GM23248 (cell line): ENCODE measurements at places on chromosomes 5 and 9.

DNA sequence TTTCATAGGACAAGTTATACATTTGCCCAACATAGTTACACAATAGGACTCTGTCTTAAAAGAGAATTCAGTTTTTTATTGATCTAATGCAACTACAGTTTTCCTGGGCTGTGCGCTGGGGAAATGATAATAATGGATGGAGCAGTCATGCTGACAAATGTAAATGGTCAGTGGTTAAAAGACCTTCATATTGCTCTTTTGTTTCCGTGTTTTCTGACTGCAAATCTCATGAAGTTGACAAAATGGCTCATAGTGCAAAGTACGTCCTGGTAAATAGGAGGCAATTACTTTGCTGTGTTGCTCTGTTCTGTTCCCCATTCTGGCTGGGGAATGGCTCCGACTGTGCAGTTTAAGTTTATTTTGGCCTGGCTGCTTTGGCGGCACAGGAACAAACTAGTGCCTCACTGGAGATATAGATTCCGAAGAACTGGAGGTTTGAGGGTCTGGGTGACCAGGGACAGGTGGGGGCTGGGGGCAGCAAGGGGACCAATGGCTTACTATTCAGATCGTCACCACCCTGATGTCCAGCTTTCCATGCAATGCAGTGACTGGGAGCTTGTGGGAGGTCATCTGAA, 54.3 kb downstream of the PTTG1 start:
- no peaks in the 10 kb centered on the region for H3K27me3 ChIP-seq
- H3K36me3 ChIP-seq: no peaks in the 10 kb centered on the region
- no peak for DNase-seq
- peaks cover 23% of the 10 kb centered on the region for H3K4me1 ChIP-seq

GRCh38 chr5:134769206-134769605, 10.6 kb downstream of the DDX46 start:
- no peak overlapping the region for H3K4me3 ChIP-seq
- peaks cover 62% of the 10 kb centered on the region for H3K36me3 ChIP-seq
- DNase-seq: peak; percentile 56
- H3K27me3 ChIP-seq: no peaks in the 10 kb centered on the region
- H3K4me1 ChIP-seq: no peaks in the 10 kb centered on the region
- no peak overlapping the region for H3K27ac ChIP-seq

GRCh38 chr9:114416906-114417305, 29.1 kb upstream of the AKNA start:
- no peaks in the 10 kb centered on the region; the same call in 1 of the 2 replicates for H3K27me3 ChIP-seq
- H3K4me3 ChIP-seq: no peak overlapping the region
- H3K36me3 ChIP-seq: no peaks in the 10 kb centered on the region
- peaks cover 15% of the 10 kb centered on the region; the same call in 1 of the 2 replicates for H3K4me1 ChIP-seq

GRCh38 chr5:153096381-153096780, 394.1 kb upstream of the GRIA1 start:
- H3K36me3 ChIP-seq: no peaks in the 10 kb centered on the region
- no peaks in the 10 kb centered on the region for H3K4me1 ChIP-seq
- no peaks in the 10 kb centered on the region for H3K27me3 ChIP-seq
- no peak overlapping the region for H3K4me3 ChIP-seq
- H3K27ac ChIP-seq: no peak overlapping the region

DNA sequence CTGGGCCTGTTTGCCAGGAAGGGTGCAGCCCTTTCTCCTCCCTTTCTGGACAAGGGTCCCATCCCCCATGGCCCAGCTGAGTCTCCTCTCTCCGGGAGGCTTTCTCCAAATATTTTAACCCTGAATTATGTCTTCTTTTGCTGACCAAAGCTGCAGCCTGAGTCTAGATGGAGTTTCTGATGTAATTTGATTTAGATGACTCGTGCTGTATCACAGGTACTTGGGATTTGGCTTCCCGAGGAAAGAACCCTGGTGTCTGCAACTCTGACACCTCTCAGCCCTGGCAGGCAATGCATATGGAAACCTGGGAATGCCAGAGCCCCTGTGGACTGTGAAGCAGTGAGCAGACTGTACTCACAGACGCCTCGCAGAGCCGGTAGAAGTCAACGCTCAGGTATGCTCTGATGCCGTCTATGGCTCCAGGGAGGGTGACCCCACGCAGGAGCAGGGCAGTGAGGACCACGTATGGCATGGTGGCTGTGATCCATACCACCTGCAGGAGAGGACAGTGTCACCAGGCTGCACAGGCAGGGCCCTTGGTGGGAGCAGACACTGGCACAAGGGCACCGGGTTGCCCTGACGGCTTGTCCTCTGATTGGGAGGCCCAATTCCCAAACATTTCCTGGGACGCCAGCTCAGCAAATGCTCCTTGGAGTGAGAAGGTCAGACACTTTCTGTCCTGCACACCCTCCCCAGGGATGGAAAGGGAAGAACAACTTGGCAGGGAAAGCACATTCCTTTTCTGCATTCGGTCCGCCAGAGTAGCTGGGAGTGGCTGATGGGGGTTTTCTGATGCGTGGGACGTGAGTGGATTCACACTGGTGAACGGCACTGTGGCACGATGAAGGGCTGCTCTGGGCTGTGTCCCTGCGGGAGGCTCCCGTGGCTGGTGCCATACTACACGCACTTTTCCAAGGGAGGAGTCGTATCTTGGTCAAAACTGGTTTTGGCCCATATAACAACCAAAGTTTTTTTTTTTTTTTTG, 24.7 kb downstream of the SLC6A3 start:
- H3K27me3 ChIP-seq: no peaks in the 10 kb centered on the region
- H3K4me3 ChIP-seq: no peak overlapping the region
- H3K27ac ChIP-seq: no peak overlapping the region
- no peaks in the 10 kb centered on the region for H3K4me1 ChIP-seq
- H3K36me3 ChIP-seq: no peaks in the 10 kb centered on the region

DNA sequence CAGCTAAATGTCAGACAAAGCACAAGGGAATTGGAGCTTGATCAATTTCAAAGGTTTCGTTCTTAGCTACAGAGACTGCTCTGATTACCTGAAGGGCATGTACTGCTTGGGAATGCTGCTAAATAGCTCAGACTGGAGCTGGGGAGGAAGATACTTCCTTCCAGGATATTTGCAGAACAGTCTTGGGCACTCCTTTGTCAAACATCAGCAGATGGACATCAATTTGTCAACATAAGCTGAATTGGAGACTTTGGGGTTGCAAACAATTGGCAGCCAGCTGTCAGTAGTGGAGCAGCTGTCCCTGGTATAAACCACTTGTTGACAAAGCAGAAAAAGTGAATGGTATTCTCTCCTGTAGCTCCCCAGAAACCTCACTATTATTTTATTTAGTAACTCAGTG, 182.0 kb downstream of the CCDC192 start:
- peaks cover 10% of the 10 kb centered on the region; the same call in 1 of the 2 replicates for H3K27me3 ChIP-seq
- DNase-seq: no peak
- no peaks in the 10 kb centered on the region for H3K36me3 ChIP-seq
- no peak overlapping the region for H3K27ac ChIP-seq
- H3K4me1 ChIP-seq: no peaks in the 10 kb centered on the region
- no peak overlapping the region for H3K4me3 ChIP-seq

- no peaks in the 10 kb centered on the region for H3K36me3 ChIP-seq
- H3K4me3 ChIP-seq: no peak overlapping the region
- H3K4me1 ChIP-seq: no peaks in the 10 kb centered on the region
Observed at GRCh38 chr9:95344735-95345325, 27.3 kb upstream of the FANCC start.

GRCh38 chr9:119998614-119999013, 581.4 kb downstream of the CDK5RAP2 start:
- H3K4me3 ChIP-seq: no peak overlapping the region
- H3K4me1 ChIP-seq: no peaks in the 10 kb centered on the region
- no peaks in the 10 kb centered on the region for H3K27me3 ChIP-seq
- no peak for DNase-seq

- H3K36me3 ChIP-seq: no peaks in the 10 kb centered on the region
- no peak for DNase-seq
- H3K4me1 ChIP-seq: no peaks in the 10 kb centered on the region
- no peak overlapping the region for H3K4me3 ChIP-seq
Observed at GRCh38 chr9:126625329-126626126, 11.8 kb downstream of the LMX1B start.

DNA sequence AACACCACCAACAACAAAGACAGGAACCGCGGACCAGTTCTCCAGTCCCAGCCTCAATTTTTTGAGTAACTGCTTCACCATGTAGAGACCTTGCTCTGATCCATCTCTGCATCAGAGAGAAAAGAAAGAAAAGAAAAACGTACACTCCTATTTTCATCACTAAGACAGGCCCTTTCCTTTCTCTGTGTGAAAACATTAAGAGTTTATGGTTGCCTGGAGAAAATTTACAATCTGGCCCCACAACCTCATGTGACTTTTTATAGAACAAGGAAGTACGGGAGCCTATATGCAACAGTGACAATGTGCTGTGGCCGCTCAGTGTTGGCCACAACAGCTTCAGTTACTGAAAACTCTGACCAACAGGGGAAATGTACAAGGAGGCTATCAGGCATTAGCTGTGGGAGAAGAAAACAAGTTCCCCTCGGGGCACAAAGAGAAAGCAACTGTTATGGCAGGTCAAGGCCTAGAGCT, 272.9 kb upstream of the PTGER4 start:
- H3K4me1 ChIP-seq: peaks cover 6% of the 10 kb centered on the region; the same call in 1 of the 2 replicates
- no peak for DNase-seq
- no peaks in the 10 kb centered on the region for H3K27me3 ChIP-seq
- no peak overlapping the region for H3K4me3 ChIP-seq
- H3K27ac ChIP-seq: no peak overlapping the region
- H3K36me3 ChIP-seq: no peaks in the 10 kb centered on the region

GRCh38 chr5:32272746-32273145, 40.0 kb downstream of the MTMR12 start:
- DNase-seq: no peak
- H3K27ac ChIP-seq: no peak overlapping the region
- peaks cover 10% of the 10 kb centered on the region for H3K4me1 ChIP-seq
- no peaks in the 10 kb centered on the region for H3K27me3 ChIP-seq

DNA sequence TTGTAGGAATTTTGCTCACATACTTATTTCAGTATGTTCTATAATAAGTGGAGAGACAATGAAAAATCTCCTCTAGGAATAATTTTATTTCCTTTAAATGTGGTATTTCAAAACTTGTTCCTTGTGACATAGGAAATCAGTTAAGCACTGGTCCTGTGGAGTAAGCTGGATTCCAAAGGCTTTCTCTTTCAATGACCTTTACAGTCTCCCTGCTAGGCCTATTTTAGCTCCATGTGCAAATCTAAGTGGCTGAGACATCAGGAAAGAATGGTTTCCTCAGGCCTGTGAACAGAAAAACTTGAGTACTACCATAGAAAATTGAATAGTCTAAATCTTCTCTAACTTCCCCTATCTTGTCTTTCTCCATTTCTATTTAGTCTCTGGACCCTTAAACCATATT, 514.2 kb upstream of the TLE4 start:
- no peak overlapping the region for H3K27ac ChIP-seq
- no peak overlapping the region for H3K4me3 ChIP-seq
- peak; percentile 37 for DNase-seq
- H3K4me1 ChIP-seq: peaks cover 12% of the 10 kb centered on the region

DNA sequence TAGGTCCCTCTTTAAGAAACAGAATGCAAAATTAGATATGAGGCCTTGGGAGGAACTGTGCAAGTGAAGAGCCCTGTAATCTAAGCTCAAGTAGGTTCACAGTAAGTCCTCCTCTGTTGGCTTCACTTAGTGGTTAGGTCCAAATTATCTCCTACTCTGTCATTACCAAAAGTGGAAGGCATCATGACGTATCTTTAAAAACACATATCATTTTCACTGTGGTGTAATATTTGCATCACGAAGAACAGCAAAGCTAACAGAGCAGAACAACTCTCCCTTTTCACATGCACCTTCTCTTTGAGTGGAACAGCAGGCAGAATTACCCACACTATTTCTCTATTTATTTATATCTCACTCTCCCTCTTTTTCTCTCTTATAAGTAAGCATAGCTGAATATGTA, 240.5 kb upstream of the CCNH start:
- no peak overlapping the region for H3K27ac ChIP-seq
- no peaks in the 10 kb centered on the region for H3K27me3 ChIP-seq
- no peaks in the 10 kb centered on the region for H3K4me1 ChIP-seq
- no peak for DNase-seq

DNA sequence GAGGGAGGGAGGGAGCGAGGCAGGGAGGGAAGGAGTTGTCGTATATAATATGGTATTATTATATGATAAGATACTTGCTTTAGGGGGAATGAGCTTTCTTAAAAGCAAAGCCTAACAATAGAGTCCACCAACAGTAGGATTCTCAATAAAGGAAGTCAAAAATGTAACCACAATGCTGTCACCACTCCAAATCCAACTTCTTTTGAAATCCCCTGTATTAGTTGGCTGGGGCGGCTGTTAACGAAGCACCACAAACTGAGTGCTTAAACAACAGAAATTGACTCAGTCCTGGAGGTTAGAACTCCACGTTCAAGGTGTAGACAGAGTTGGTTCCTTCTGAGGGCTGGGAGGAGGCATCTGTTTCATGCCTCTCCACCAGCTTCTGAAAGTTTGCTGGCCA, 23.1 kb downstream of the GAS1 start:
- peaks cover 22% of the 10 kb centered on the region for H3K4me1 ChIP-seq
- H3K36me3 ChIP-seq: no peaks in the 10 kb centered on the region
- no peak for DNase-seq
- no peaks in the 10 kb centered on the region for H3K27me3 ChIP-seq
- H3K4me3 ChIP-seq: no peak overlapping the region

GRCh38 chr5:8997542-8998070, 548.3 kb downstream of the SEMA5A start:
- H3K27me3 ChIP-seq: no peaks in the 10 kb centered on the region
- no peaks in the 10 kb centered on the region for H3K4me1 ChIP-seq
- H3K27ac ChIP-seq: no peak overlapping the region
- DNase-seq: no peak

- no peaks in the 10 kb centered on the region for H3K36me3 ChIP-seq
- H3K27me3 ChIP-seq: peaks cover 15% of the 10 kb centered on the region
Observed at GRCh38 chr5:6517510-6517909, 68.9 kb downstream of the UBE2QL1 start.

DNA sequence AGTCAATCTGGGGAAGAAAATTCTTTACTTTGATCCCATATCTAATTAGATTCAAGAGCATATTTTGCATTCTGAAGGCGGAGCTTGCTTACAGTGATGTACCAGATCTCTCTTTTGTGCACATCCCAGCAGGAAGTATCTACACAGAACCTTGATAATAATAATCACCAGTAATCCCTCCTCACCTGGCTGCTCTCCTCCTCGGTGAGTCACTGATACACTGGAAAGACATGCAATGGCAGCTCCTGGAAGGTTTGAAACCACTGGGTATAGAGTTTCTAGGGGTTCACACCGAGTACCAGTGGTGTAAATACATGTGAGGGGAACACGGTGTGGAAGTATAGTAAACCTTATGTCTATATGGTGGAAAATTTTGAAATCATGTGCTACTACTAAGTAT, 205.5 kb upstream of the TARS1 start:
- H3K4me3 ChIP-seq: no peak overlapping the region
- DNase-seq: no peak
- H3K27ac ChIP-seq: no peak overlapping the region
- H3K36me3 ChIP-seq: no peaks in the 10 kb centered on the region
- no peaks in the 10 kb centered on the region for H3K27me3 ChIP-seq

DNA sequence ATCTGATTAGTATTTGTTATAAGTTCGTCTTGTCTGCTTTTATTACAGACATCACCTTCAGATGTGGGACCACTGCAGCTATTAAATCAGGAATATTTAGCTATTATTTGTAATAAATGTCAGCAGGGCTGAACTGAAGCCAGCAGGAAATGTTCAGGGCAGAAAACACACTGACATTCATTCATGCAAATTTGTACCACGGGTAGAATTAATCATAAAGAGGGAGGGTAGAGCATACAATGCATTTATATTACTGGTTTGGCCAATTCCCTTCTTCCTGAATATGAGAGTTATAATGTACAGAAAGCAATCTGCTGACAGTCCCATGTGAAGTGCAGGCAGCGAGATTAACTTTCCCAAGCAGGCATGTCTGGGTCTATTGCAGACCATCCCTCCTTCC, 117.3 kb upstream of the NUDT12 start:
- H3K27ac ChIP-seq: no peak overlapping the region
- no peaks in the 10 kb centered on the region for H3K27me3 ChIP-seq
- H3K4me3 ChIP-seq: no peak overlapping the region
- DNase-seq: no peak
